Stomach (tissue), 19 donors: ENCODE measurements at places on chromosomes 6 and 20. TPM values are rescaled to one million over a fixed set of nuclear protein-coding genes. Genes with fewer than 3 reads are reported as not detected.

DNA sequence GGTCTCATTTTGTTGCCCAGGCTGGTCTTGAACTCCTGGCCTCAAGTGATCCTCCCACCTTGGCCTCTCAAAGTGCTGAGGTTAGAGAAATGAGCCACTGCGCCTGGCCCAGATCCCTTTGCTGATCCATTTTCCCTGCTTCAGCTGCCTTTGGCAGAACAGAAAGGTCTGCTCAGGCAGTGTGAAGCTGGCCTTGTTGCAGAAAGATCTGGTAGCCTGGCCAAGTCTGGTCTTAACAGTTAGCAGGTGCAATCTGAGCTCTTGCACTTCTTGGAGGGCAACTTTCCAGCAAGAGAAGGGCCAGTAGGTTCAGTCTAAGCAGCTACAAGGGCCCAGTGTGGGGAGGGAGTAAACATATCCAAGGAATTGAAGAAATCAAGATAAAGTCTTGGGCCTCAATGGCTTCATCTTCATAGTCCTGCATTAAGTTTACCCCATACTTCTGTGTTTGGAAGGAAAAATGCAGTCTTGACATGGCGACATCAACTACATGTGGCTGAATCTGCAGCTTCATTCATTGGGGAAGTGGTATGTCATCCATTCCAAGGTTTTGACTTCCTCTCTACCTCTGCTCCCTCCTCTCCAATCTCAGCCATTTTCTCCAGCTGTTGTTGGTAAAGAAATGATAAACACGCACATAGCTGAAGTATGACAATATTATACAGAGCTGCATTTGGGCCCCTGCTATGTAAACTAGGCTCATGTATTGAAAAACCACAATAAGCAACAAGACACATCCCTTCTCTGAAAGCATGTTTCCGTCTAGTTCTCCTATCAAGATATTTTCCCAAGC lies 39.0 kb upstream of the NEDD9 start:
- DNase-seq = no peak

The PPDPF gene
- 749 TPM for polyA plus RNA-seq

DNA sequence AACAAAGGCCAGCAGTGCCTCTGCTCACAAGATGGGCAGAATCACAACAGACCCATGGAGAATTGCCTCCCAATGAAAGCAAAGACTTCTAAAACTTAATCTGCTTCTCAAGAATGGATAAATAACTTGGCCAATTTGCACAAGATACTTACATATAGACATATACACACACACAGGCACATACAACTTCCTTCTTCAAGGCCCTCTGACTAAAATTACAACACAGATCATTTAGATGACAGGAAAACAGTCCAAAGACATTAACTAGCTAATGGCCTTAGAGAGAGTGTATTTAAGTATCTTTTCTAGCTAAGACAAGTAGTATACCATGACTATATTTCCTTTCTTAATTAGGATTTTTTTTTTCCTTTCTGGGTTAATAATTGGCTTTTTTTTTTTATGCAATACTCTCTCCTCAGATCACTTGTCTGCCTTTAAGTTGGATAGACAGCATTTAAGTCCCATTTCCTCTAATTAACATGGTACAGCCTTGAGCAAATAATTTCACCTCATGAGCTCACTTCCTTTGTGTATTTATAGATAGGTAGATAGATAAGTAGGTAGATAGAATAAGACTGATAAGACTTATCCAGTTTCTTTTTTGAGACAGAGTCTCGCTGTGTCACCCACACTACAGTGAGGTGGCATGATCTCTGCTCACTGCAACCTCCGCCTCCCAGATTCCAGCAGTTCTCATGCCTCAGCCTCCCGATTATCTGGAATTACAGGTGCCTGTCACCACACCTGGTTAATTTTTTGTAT lies 70.0 kb downstream of the NRSN1 start:
- no peak for DNase-seq

DNA sequence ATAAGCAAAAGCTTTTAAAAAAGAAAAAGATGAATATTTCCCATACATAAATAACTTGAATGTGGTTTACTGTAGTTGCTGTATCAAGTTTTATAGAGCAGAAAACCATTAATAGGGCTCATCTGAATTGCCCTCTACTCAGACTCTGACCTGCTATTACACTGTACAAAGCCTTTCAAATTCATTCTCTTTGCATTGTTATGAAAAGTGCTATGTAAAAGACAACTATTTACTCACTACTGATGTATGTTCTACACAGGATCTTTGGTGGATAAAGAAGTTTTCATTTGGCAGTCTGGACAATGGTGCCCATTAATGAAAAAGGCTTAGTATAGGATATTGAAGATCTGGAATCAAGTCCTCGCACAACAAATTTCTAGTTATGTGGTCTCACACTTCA lies 199.1 kb upstream of the RUNX2 start:
- DNase-seq = no peak

DNA sequence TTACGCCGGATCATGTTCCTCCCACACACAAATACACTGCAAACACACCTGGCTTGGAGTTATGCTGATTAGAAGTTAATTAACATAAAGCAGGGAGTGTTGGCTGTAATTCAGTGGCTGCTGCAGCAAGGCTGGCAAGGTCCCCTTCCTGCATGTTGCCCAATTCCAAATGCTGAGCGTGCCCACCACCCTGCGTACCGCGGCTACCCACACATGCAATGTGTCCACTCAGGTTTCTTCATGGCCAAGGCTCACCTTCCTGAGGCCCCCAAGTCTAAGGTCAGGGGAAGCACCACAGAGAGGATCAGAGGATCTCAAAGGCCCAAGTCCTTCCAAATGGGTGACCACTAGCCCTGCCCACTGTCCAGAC lies 11.6 kb upstream of the PRND start:
- DNase-seq = no peak

- no peak for DNase-seq
Observed at GRCh38 chr6:41594326-41594725, 43.9 kb upstream of the MDFI start.

- DNase-seq = peak; percentile 89
Observed at GRCh38 chr20:50278684-50279531, 88.3 kb downstream of the CEBPB start.

GRCh38 chr6:7529141-7529540 lies 12.3 kb upstream of the DSP start:
- no peak for DNase-seq
